ENCODE measurements at places on chromosomes 11 and 22.

DNA sequence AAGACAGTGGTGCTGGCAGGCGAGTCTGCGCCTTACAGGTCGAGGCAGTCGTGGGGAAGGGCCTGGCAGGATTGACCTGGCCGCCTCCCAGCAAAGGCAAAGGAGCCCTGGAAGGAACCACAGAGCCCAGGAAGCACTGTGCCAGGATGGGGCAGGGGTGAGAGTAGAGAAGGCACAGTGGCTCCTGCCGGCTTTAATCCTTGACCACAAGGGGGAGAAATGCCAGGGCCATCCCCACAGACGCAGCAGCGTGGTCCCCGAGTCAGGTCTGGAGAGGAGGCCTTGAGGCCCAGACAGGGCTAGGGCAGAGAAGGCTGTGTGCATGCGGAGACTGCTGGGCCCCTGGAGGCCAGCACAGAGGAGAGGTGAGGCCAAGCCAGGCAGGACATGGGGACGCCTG, 9.9 kb upstream of the NDUFS8 start:
- DNase-seq: no peak

DNA sequence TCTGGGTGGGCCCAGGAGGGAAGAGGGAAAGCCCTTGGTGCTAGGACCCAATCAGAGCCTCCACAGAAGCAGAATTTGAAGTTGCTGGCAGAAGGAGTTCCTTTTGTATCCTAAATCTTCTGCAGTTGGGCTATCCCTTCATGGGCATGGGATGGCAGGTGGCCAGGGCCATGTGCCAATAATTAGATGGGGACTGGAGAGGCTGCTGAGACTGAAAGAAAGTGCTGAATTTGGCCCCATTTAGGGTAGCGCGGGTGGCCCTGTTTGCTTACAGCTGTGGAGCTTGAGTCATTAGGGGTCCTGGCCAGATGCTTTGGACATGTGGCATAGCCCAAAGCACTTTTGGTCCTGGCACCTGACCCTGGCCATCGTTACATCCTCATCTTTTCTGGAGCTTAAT, 27.1 kb downstream of the PARVA start:
- no peak for DNase-seq

GRCh38 chr11:76392870-76393269, 11.7 kb downstream of the GVQW3 start:
- DNase-seq: no peak

DNA sequence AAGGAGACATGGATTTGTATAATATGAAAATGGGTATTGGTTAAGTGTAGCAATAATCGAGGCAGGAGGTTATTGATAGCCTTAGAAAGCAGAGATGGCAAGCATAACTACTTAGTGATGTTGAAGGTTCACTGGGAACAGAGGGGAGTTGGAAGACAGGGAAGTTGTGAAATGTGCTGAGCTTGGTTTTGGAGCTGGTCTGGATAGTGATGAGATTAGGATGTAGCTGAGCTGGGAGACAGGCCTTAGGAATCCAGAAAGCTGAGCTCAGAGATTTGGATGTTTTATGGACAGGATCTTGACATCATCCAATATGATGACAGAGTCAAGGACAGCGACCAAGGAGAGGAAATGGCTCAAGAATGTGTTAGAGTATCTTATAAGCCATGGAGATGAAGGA, 113.1 kb downstream of the ARHGAP42 start:
- no peak for DNase-seq

GRCh38 chr11:109061394-109061793, 360.6 kb upstream of the C11orf87 start:
- DNase-seq: no peak

GRCh38 chr11:46267930-46268329, 9.5 kb upstream of the CREB3L1 start:
- DNase-seq: no peak

GRCh38 chr22:47225931-47226633, 463.6 kb downstream of the TBC1D22A start:
- no peak for DNase-seq

- DNase-seq: no peak
Measured at GRCh38 chr11:34855021-34855753, 61.0 kb downstream of the APIP start.

GRCh38 chr11:116104498-116105174, 600.4 kb upstream of the CADM1 start:
- no peak for DNase-seq

- no peak for DNase-seq
Measured at GRCh38 chr22:29782061-29782845, 15.1 kb downstream of the UQCR10 start.

GRCh38 chr11:17230867-17231851, 23.4 kb upstream of the PIK3C2A start:
- DNase-seq: no peak

GRCh38 chr11:75949023-75949672, 134.1 kb downstream of the UVRAG start:
- peak; percentile 29 for DNase-seq

- no peak for DNase-seq
Measured at GRCh38 chr22:32874385-32874784, 72.9 kb downstream of the TIMP3 start.

GRCh38 chr22:30115705-30116104, 35.4 kb downstream of the HORMAD2 start:
- DNase-seq: no peak

DNA sequence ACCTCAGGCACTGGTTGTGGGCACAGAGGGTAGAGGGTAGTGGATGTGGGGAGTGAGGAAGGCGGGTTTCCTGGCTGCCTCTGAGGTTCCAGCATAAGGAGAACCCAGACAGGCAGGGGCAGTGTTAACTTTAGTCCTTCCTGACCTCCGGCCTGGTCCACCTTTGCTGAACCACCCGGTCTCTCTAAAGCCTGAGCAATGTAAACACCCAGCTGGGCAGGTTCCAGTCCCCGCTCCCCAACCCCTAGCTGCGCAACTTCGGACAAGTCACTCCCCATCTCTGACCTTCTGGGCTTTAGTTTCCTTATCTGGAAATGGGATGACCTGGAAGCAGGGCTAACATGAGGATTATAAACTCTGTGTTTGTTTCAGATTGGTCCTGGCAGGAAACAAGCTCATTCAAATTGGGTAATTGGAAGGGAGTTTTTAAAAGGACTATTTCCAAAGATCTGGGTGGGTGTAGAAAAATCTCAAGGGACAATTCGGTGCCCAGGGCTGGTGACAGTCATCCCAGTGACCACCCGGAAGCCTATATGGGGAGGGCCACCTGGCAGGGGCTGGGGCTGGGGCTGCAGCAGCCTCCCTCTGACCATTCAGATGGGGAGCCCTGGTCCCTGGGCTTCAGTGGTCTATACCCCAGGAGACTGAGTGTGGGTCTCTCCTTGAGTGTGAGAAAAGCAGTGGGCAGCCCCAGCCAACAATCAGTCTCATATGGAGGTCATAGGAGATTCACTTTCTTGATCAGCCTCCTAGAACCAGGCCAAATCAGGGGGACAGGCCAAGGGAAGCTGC, 108.3 kb upstream of the SYT13 start:
- no peak for DNase-seq

GRCh38 chr11:64864135-64864472, 14.3 kb downstream of the EHD1 start:
- no peak for DNase-seq

DNA sequence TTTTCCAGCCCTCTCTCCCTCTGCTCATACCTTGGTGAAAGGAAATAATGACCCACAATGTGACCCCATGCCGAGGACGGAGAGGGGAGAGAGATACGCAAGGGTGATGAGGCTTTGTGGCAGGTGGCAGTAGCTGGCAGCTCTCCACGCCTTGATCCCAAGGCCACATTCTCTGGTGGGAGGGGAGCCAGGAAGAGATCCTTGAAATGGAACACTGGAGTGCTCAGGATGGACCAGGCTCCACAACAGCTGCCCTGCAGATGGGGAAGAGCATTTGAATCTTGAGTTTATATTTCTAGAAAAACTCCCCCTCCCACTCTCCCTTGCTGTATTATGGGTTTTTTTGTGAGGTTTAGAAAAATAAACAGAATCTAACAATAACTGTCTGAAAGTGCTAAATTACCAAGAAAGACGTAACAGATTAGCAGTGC, 61.6 kb upstream of the CDON start:
- no peak for DNase-seq

GRCh38 chr11:128190312-128190711, 397.0 kb downstream of the ETS1 start:
- DNase-seq: no peak

DNA sequence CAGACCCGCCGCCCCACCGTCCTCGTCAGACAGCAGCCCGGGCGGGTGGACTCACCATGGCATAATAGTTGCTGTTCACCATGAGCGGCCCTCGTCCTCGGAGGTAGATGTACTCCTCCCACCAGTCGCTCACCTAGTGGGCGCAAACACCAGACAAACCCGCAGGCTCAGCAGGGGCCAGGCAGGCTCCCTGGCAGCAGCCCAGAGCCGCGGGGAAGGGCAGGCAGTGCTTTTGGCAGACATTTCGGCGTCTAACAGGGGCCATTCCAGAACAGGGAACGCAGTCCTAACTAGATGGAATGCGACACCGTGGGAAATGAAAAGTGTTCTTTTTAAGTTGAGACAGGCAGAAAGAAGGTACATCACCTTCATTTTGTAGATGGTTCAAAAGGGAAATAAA, 44.9 kb downstream of the CPT1A start:
- DNase-seq: no peak

- DNase-seq: no peak
Measured at GRCh38 chr11:35192347-35192746, 53.4 kb downstream of the CD44 start.

DNA sequence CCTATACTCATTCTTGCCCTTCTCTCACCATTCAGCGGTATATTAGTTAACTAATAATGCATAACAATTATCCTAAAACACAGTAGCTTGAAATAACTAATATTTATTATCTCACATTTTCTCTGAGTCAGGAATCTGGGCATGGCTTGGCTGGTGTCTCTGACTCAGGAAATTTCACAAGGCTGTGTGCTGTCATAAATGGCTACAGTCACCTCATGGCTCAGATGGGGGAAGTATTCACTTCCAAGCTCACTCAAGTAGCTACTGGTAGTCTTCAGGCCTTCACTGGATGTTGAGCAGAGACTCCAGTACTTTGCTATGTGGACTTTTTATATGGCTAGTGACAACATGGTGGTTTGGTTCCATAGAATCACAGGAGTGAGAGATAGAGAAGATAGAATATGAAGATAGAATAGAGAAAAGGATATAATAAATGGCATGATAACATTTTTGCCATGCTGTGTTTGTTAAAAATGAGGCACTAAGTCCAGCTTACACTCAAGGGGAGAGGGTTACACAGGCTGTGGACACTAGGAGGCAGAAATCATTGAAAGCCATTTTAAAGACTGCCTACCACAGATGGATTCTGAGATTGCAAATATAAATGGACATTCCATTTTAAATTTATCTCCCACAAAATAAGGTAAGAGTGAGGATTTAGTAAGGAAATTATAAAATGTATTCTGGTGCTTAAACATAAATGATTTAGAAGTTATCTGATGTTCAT, 997.8 kb upstream of the CHORDC1 start:
- DNase-seq: no peak

GRCh38 chr11:129613071-129613470, 202.6 kb upstream of the TMEM45B start:
- DNase-seq: no peak

DNA sequence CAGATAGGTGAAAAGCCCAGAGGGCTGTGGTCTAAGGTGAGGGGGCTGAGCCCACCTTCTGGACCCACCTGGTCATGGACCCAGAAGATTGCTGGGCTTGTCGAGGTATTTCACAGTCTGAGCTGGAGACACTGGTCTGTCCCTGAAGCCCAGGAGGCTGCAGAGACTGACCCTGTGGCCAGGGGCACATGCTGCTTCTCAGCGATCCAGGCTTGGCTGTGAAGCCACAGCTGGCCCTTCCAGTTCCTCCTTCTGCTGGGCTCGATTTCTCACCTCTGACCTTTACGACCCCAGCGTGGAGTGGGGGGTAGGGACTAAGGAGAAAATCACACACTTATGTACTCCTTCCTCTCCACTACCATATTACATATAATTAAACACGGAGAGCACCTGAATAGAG, 88.5 kb downstream of the NECTIN1 start:
- no peak for DNase-seq

DNA sequence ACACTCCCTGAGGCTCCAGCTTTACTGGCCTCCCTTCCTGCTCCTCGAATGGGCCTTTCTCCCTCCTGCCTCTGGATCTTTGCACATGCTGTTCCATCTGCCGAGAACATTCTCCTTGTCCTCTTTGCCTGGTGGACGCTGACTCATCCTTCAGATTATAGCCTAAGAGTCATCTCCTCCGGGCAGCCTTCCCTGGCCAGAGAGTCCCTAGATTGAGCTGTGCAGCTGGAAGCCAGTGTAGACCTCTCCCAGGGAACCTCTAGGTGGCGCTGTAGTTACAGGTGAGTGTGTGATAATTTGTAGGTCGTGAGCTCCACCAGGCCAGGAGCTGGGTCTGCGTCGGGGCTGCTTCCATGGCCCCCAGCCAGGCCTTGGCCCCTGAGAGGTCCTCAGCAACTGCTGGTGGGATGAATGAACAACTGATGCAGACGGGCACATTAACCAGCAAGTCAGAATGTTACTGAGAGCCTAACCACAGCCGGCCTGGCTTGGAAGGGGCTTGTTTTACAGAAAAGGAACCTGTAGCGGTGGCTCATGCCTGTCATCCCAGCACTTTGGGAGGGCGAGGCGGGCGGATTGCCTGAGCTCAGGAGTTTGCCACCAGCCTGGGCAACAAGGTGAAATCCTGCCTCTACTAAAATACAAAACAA, 8.7 kb downstream of the PNPLA5 start:
- DNase-seq: no peak

- DNase-seq: no peak
Measured at GRCh38 chr22:41947424-41948080, 600 bp upstream of the CENPM start.

DNA sequence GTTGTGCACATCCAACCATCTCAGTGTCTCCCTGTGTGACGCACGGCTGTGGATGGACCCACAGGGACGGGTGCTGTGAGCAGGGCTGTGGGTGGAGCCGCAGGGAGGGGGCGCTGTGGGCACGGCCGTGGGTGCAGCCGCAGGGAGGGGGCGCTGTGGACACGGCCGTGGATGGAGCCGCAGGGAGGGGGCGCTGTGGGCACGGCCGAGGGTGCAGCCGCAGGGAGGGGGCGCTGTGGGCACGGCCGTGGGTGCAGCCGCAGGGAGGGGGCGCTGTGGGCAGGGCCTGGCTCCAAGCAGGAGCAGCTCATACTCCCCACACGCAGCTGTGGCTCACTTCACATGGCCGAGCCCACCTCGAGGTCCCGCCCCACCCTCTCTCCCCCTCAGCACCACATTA, 6.0 kb upstream of the MAPK11 start:
- no peak for DNase-seq

GRCh38 chr11:57294225-57295131, 30.3 kb downstream of the TNKS1BP1 start:
- DNase-seq: no peak

- no peak for DNase-seq
Measured at GRCh38 chr11:68550485-68550817, 89.9 kb downstream of the PPP6R3 start.

DNA sequence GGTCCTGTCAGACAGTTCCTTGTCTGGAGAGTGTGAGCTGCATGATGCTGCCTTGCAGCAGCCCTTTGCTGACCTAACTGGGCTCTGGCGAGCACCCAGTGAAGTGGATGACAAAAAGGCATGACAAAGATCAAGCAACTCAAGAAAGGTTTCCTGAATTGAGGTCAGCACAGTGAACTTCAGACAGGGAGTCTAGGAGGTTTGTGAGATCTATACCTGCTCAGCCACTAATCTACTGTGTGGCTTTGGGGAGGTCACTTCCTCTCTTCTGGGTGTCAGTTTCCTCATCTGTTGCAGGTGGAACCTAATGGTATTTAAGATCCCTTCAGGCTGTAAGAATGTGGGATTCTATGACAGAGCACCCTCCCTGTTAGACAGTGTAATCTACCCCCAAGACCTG, 213.9 kb upstream of the NARS2 start:
- no peak for DNase-seq

GRCh38 chr11:61966734-61967115, 709 bp downstream of the FTH1 start:
- no peak for DNase-seq

All from BJ (cell line).